ENCODE measurements at places on chromosomes 16 and 17.

- DNase-seq = no peak
Measured at GRCh38 chr17:17060930-17061329, 18.7 kb downstream of the MPRIP start.

- no peak for DNase-seq
Measured at GRCh38 chr17:73552300-73553048, 91.8 kb downstream of the SDK2 start.

DNA sequence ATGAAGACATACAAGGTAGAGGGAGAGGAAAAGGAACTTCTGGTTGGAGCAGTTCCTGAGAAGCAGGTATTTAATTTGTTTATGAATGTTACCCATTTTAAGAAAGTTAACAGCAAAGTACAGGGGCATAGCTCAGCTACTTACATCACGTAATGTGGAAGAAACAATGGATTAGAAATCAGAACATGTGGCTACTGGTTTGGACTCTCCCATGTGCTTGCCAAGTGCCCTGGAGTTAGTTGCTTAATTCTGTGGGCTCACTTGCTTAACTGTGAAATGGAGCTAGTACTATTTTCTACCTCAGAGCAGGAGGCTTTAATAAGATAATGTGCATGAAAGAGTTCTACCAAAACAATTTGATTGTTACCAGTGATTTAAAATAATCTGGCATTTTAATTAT, 27.3 kb downstream of the RSPRY1 start:
- DNase-seq = no peak

- DNase-seq = no peak
Measured at GRCh38 chr17:49582789-49583188, 7.1 kb downstream of the NXPH3 start.

GRCh38 chr17:71379512-71379911, 741.3 kb upstream of the SOX9 start:
- DNase-seq = no peak

GRCh38 chr16:29909391-29909790, 9.1 kb downstream of the ASPHD1 start:
- DNase-seq = no peak

- no peak for DNase-seq
Measured at GRCh38 chr16:55559933-55560516, 6.5 kb upstream of the CAPNS2 start.

GRCh38 chr16:66961065-66961744, at the start of gene CES3:
Gene CES3, plus strand, starts transcription at chr16:66961266. Its CDS starts 42 bp downstream, at chr16:66961308.
- DNase-seq = no peak
